ENCODE measurements at places on chromosomes 5 and 9.
A peak's percentile ranks its signal among the peaks of the same experiment; 100 is the strongest.

GRCh38 chr9:110954822-110955291 lies 83.4 kb downstream of the LPAR1 start:
- DNase-seq, result no peak
- H3K36me3 ChIP-seq, result no peaks in the 10 kb centered on the region
- no peaks in the 10 kb centered on the region for H3K4me1 ChIP-seq
- no peaks in the 10 kb centered on the region for H3K27me3 ChIP-seq
- H3K4me3 ChIP-seq, result no peak overlapping the region
- no peak overlapping the region for H3K27ac ChIP-seq

DNA sequence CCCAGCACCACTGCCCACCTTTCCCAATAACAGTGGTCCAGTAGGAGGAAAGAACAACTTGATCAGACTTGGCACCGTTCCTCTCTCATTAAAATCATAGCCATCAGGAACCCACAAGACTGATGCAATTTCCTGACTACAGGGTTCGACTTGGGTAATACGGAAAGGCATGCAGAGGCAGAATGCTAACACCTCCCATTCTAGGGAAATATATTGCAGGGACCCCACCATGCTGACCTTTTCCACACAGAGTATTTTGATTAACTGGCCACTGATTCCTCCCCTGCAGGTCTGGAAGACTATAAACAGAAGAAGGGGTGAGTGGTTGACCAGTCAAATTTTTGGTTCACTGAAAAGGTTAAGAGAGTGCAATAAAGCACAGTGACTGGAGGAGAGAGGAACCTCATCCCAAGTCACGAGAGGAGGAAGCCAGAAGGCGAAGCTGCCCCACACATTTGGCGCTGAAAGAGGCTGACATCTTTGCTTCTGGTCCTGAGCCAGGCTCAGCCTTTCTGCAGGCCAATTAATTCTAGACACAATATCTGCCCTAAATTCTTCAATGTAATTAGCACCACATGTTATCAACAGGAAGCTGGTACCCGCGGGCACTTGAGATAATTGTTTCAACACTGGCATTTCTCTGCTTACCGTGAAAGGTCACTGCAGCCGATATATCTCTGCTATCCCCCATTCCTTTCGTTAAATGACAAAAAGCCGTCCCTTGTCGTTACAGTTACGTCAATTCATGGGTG lies 64.7 kb upstream of the SPOCK1 start:
- H3K27ac ChIP-seq, result no peak overlapping the region
- DNase-seq, result no peak
- H3K4me3 ChIP-seq, result no peak overlapping the region
- no peaks in the 10 kb centered on the region for H3K36me3 ChIP-seq
- no peaks in the 10 kb centered on the region for H3K27me3 ChIP-seq

GRCh38 chr9:91714020-91714806 lies 235.8 kb downstream of the ROR2 start:
- H3K27ac ChIP-seq, result no peak overlapping the region
- H3K36me3 ChIP-seq, result no peaks in the 10 kb centered on the region
- H3K27me3 ChIP-seq, result peaks cover 28% of the 10 kb centered on the region
- peak overlapping the region; percentile 65 for H3K4me3 ChIP-seq
- DNase-seq, result peak; percentile 87

DNA sequence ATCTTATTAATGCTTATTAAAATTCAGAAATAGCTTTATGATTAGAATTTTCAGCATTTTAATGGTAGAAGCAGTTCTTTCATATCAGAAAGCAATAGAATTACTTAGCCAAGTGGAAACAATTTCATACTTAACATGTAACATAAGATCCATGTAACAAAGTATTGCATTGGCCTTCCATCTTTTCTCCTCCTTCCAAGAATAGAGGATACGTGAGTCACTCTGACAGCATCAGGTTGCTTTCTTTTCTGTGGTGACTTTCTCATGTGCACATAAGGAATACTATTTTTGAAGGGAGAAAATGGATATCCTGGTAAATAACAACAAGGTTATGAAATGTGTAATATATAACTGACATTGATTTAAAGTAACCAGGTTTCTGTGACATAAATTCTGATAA lies 272.2 kb downstream of the ANXA1 start:
- H3K27ac ChIP-seq, result no peak overlapping the region
- H3K36me3 ChIP-seq, result no peaks in the 10 kb centered on the region
- no peak overlapping the region for H3K4me3 ChIP-seq
- no peaks in the 10 kb centered on the region for H3K4me1 ChIP-seq
- H3K27me3 ChIP-seq, result no peaks in the 10 kb centered on the region

- H3K36me3 ChIP-seq, result no peaks in the 10 kb centered on the region
- H3K4me1 ChIP-seq, result peaks cover 3% of the 10 kb centered on the region
- no peak overlapping the region for H3K4me3 ChIP-seq
- no peaks in the 10 kb centered on the region for H3K27me3 ChIP-seq
Observed at GRCh38 chr5:142286111-142286510, 38.7 kb downstream of the SPRY4 start.

DNA sequence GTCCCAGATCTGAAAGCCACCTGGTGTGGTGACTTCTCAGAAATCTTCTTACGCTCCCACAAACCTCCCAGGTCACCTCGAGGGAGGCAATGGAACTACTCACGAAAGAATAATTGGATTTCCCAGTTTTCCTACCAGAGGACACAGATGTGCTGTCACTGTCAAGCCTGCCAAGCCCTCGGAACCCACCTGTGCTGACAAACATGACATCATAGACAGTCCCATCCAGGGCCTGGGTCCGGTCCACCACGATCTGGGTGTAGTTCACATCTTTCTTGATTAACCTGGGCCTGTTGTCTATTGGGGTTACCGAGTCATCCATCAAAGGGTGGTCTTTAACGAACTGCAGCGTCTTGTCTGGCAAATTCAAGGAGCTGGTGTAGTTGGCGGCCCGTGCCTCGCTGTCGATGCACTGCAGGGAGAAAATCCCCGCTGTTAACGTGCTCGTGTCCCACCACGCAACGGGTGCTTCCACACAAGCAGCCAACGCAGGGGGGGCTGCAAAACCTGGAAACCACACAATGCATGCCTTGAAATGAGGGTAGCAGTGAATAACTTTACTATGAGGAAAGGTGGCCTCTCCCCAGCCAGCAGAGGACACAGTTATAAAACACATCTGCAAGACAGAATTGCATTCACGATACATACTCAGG lies 69.0 kb downstream of the SECISBP2 start:
- peak; percentile 73 for DNase-seq
- H3K4me1 ChIP-seq, result peaks cover 54% of the 10 kb centered on the region
- peaks cover 99% of the 10 kb centered on the region for H3K36me3 ChIP-seq
- no peak overlapping the region for H3K4me3 ChIP-seq
- peak overlapping the region; percentile 83 for H3K27ac ChIP-seq

GRCh38 chr9:81999806-82000205 lies 11.2 kb downstream of the SPATA31D1 start:
- no peak overlapping the region for H3K27ac ChIP-seq
- H3K36me3 ChIP-seq, result no peaks in the 10 kb centered on the region
- H3K4me3 ChIP-seq, result no peak overlapping the region
- H3K4me1 ChIP-seq, result peaks cover 3% of the 10 kb centered on the region
- no peaks in the 10 kb centered on the region for H3K27me3 ChIP-seq

GRCh38 chr9:117737721-117738226 lies 33.6 kb downstream of the TLR4 start:
- no peaks in the 10 kb centered on the region for H3K36me3 ChIP-seq
- no peaks in the 10 kb centered on the region for H3K4me1 ChIP-seq
- H3K27ac ChIP-seq, result no peak overlapping the region
- H3K27me3 ChIP-seq, result no peaks in the 10 kb centered on the region
